Omental fat pad (tissue), 4 donors: ENCODE measurements at places on chromosomes 2 and 18.

DNA sequence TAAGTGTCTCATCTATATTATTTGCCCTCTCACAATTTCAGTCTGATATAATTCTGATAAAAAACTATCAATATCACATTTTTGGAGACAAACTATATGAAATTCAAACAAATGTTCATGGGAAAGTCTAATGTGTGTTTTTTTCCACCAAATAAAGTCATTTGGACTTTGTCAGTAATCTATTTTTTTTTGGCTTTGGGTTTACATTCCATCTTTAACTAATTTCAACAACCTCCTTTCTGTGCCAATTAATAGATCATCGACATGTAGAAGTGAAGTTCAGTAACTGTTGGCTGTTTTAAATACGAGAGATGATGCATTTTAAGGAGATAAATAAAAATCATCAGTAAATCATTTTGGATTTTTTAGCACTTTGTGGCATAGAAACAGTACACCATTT lies 1623.0 kb upstream of the ACVR2A start:
- no peak for DNase-seq

DNA sequence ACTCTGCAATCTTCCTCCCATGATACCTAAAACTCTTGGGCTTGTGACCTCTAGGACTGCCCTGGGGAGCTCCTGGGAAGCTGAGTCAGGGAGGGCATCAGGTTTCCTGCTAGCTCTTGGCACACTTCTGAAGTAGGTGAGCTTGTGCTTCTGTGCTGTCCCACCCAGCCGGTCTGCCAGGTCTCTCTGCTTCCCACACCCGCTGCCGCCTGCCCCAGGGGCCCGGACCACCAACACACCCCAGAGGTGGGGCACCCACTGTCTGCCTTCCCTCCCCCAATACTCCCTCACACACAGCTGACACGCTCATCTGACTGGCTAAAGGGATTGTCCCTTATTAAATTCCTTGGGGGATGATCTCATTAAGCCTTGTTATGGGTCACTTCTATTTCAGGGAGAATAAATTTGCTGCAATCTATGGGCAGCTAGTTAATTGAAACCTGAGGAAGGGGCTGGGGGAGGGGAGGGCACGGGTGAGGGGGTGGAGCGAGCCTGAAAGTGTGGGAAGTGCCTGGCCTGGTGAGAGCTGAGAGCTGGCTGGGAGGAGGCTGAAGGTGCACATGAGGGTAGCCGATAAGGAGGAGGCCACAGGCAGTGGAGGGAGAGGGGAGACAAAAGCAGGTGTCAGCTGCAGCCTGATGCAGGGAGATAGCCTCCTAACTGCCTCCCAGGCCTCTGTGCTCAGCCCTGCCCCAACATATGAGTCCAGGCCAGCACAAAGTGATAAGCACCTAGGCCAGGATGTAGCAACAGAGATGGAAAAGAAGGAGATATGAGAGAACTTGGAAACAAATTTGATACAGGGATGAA lies 48.8 kb downstream of the HAUS1 start:
- DNase-seq: no peak

DNA sequence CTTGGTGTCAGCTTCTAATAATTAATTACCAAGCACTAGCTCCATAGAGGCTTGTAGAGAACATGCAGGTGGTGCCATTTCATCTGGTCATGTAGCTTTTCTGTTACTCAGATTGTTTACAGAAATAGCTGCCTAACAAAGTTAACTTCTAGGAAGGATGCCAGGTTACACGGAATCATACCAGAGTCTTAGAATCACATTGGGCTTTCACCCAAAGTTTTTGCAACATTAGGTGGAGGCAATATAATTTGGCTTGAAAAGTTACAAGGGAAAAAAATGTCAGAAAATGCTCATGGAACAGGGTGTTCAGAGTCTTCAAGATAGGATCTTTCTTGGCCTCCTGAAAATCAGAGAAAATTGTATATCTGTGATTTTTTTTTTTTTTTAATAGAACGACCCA lies 135.6 kb downstream of the ARHGAP15 start:
- no peak for DNase-seq

- no peak for DNase-seq
Measured at GRCh38 chr2:167842047-167842446, 405.3 kb downstream of the STK39 start.

GRCh38 chr2:70583091-70583490 lies 29.5 kb upstream of the TGFA start:
- no peak for DNase-seq

DNA sequence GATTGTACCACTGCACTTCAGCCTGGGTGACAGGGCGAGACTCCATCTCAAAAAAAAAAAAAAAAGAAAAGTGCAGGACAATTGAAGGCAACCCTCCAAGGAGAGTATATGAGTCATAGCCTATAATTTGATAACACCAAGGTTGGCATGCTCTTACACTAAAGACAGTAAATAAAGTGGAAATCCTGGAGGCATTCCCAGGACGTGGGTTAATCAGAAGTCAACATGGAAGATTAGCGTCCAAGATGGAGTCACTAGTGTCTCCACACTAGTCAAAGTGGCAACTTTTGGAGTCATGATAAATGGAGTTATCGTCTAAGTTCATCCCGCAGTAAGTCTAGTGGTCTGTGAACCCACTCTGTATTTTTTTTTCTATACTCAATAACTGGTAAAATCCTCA lies 21.2 kb upstream of the UGGT1 start:
- no peak for DNase-seq

- DNase-seq: no peak
Measured at GRCh38 chr2:88865801-88866371, 174.4 kb downstream of the RPIA start.

DNA sequence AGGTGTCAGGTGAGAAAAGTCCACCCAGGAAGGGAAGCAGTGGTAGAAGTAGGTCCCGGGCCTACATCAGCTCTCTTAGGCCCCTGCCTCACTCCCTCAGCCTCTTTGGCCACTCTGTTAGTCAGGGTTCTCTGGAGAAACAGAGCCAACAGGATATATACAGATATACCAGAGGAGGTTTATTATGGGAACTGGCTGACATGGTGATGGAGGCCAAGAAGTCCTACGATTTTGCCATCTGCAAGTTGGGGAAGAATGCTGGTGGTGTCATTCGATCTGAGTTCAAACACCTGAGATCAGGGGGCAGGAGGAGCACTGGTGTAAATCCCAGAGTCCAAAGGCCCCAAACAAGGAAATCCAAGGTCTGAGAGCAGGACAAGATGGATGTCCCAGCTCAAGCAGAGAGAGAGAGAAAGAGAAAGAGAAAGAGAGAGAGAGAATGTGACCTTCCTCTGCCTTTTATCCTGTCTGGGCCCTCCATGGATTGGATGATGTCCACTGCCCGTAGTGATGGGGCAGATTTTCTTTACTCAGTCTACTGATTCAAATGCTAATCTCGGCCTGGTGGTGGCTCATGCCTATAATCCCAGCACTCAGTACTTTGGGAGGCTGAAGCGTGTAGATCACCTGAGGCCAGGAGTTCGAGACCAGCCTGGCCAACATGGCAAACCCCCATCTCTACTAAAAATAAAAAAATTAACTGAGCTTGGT lies 111.1 kb upstream of the MYCN start:
- no peak for DNase-seq

DNA sequence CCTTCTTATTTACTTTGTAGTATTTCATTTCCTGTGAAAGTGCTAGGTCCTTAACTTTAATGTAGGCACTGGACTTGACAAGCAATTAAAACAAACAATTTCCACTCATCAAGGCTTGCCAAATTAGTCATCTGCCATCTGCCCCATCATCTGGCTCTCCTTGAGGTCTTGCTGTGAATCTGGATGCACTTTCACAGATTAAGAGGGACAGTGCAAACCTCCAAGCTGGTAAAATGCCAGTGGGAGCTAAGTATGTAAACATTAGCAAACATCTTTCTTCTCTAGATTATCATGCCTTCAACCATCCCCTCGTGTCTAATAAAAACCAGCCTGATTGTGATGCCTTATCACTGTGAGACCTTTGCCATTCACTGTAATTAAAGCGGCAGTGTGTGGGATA lies 402.9 kb downstream of the ERBB4 start:
- DNase-seq: no peak

DNA sequence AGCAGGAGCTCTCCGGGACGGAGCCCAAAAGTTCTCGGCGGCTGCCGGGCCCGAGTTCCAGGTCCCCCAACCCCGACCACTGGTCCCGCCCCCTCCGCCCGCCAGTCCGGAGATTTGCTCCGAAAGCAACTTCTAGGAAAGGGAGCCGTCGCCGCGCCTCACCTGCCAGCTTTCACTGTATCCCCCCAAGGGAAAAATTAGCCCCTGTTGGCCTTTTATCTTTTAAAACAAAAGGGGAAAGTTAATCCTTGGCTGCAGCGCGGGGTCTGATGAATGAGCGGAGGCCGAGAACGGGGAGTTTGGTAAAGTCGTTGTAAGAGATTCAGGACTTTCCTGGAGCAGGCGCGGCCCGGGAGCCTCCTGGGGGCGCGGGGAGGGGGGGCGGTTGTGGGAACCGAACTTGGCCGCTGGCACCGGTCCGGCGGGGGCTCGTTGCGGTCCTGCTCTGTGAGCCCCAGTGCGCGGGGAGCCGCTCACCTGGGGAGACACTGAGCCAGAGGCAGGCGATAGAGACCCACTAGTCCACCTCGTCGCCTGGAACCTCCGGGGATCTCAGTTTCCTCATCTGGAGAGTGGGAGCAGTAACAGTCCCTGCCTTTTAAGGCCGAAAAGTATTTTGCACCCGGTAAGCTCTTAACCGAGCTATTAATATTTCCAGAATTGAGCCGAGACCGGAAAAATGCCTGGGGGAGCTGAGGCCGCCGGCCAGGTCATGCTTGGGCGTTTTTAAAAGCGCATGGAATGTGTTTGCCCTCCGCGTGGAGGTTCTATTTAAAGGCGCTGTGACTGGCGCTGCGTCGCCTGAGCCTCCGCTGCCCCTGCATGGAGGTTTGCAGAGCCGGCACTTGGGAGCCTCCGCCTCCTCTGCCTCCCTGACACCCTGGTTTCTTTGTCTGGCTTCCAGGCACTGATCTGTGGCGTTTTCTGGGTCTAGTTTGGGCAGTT lies 1.1 kb downstream of the EFHD1 start:
- no peak for DNase-seq

GRCh38 chr2:204538182-204539018 lies 6.9 kb upstream of the PARD3B start:
- DNase-seq: no peak

- no peak for DNase-seq
Measured at GRCh38 chr2:73238149-73238548, 4.0 kb downstream of the CCT7 start.

- DNase-seq: no peak
Measured at GRCh38 chr2:130158631-130159030, 13.7 kb upstream of the CCDC74B start.

- DNase-seq: no peak
Measured at GRCh38 chr2:159922563-159922962, 124.6 kb upstream of the CD302 start.

GRCh38 chr18:11880586-11881304 lies 27.4 kb downstream of the MPPE1 start:
- DNase-seq: no peak

- DNase-seq: no peak
Measured at GRCh38 chr18:24173997-24174396, 35.1 kb downstream of the CABYR start.

- DNase-seq: no peak
Measured at GRCh38 chr18:68177807-68178702, 536.9 kb downstream of the TMX3 start.

GRCh38 chr2:86622519-86623042 lies 1.1 kb downstream of the RNF103 start:
- no peak for DNase-seq

DNA sequence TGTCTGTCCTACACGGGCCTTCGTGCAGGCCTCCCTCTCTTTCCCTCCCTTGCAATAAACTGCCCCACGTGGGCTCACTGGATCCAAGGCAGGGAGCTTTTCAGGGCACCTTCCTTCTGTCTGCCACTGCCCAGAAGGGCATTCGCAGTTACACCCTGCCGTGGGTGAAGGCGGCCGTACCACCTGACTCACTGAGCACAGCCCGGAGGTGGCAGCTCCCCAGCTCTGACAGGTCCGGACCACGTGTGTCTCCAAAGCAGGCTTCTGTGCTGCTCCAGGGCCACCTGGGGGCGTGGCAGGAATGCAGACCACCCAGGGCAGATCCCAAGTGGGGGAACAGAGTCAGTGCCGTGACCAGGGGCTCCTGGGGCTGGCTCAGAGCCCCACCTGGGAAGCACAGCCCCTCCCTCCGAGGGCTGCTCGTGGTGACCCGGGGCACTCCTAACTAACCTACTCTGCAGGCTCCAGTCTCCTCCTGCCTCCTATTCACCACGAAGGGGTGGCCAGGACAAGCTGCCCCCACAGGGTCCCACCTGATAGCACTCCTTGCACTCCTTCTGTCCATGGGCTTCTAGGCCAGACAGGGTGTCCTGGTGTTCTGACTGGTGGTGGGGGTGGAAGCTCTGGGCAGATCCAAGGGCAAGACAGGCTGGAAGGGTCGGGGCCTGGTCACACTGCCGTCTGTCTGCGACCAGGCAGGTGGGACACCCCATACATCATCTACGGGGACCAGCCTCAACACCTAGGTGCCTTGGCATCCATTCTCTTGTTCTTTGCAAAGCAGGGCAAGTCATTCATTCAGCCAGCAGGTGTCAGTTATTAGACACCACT lies 9.7 kb downstream of the SNED1 start:
- no peak for DNase-seq

GRCh38 chr2:241780939-241781569 lies 4.4 kb downstream of the GAL3ST2 start:
- no peak for DNase-seq

DNA sequence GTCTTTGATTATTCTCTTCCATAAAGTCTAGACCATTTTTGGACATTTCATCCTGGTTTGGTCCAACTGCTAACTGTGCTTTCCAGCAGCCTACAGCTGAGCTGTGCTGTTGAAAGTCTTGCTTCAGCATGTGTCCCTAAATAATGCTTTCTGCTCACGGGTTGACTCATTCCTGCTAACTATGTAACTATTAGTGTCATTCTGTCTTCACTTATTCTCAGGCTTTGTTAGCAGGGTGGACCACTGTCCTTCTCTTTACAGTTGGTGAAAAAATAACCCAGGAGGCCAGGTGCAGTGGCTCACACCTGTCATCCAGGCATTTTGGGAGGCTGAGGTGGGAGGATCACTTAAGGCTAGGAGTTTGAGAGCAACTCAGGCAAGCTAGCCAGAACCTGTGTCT lies 8.9 kb downstream of the ADAM23 start:
- DNase-seq: no peak

- no peak for DNase-seq
Measured at GRCh38 chr2:28664120-28664842, 87.3 kb upstream of the PPP1CB start.

DNA sequence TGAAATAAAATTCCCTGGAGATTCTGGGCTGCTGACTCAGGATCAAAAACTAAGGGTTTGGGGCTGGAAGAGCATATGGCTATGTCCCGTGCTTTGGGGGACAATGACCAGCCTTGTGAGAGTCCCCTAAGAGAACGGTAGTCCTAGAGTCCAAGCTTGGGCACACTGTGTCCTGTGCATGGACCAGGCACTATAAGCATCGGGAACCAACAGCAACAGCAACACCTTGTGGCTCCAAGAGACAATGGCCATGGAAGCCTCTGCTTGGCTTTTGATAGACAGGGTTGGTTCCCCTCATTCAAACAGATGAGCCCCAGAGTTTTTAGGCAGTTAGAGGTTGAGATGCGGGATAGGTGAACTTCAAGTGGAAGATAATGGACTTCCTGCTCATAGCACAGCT lies 294.4 kb upstream of the CHAC2 start:
- no peak for DNase-seq
